Stimulated activated memory B cell treated with anti-CD40 and anti-IgM and Interleukin-4, amounts not matched to agents 10 μg/mL and 1 μg/mL and 100 μg/mL, for 72 hours (primary cell): ENCODE measurements at places on chromosomes 1 and 21.
A peak's percentile ranks its signal among the peaks of the same experiment; 100 is the strongest.

DNA sequence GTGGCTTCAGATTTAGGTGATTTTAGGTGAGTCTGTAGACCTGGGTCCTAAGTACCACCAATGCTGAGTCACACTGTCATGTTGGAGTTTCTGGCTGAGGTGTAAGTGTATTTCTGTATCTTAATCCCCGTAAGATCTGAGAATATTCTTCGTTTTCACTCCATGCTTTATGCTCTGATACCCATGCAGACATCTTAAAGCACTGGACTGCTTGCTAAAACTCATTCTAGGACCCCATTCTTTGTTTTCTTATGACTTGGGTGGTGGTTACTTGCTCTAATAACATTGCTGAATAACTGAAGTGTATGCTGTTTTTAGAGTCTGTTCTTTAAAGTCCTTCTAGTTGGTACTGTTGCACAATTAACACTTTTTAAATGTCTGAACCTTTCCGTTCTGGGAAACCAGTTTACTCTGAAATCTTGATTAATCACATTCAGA, 36.6 kb downstream of the CDC42 start:
- ATAC-seq: no peak

GRCh38 chr21:36647279-36648093, 51.4 kb upstream of the SIM2 start:
- ATAC-seq: no peak

DNA sequence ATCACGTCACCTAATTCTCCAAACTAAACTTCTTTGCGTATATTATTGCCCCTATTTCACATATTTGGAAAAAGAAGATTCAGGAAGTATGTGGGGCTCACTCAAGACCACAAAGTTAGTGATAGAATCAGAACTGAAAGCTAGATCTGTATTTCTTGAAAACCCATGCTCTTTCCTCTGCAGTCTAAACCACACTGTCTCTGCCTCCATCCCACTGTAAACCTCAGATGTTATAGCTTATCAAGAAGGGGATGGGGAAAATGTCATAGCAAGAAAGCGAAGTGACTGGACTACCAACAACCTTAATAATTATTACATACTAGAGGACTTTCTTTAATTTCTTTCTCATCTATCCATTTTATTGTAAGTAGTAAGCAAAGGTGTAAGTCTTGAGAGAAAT, 257.7 kb upstream of the SGIP1 start:
- ATAC-seq: peak; percentile 85

DNA sequence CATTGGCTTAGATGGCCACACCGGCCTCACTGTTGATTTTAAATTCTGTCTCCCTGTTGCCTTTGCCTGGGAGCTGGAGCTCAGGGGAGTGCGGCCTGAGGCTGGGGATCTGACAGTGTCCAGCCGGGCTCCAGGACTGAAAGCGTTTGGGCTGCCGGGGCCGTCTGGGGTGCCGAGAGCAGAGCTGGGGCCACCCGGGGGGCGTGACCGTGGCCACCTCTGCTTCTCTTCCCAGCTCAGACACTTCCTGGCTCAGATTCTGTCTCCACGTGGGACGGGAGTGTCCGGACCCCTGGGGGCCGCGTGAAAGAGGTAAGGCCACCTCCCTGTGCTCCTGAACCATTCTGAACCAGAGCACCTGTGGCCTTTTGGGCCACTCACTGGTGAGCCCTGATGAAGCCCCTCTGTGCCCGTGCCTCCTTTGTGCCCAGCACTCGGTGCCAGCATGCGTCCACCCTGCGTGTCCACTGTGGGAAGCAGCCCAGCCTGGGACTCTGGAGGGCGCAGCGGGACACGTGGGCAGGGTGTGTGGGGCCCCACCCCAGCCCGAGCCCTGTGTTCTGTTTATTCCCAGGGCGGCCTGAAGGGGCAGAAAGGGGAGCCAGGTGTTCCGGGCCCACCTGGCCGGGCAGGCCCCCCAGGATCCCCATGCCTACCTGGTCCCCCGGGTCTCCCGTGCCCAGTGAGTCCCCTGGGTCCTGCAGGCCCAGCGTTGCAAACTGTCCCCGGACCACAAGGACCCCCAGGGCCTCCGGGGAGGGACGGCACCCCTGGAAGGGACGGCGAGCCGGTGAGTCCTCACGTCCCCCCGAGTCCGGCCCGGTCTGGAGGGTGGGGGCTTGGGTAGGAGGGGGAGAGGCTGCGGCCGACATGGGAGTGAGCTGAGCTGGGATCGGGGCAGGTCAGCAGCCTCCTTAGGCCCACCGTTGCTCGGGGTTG, 64.8 kb downstream of the SLC19A1 start:
- ATAC-seq: peak; percentile 9

DNA sequence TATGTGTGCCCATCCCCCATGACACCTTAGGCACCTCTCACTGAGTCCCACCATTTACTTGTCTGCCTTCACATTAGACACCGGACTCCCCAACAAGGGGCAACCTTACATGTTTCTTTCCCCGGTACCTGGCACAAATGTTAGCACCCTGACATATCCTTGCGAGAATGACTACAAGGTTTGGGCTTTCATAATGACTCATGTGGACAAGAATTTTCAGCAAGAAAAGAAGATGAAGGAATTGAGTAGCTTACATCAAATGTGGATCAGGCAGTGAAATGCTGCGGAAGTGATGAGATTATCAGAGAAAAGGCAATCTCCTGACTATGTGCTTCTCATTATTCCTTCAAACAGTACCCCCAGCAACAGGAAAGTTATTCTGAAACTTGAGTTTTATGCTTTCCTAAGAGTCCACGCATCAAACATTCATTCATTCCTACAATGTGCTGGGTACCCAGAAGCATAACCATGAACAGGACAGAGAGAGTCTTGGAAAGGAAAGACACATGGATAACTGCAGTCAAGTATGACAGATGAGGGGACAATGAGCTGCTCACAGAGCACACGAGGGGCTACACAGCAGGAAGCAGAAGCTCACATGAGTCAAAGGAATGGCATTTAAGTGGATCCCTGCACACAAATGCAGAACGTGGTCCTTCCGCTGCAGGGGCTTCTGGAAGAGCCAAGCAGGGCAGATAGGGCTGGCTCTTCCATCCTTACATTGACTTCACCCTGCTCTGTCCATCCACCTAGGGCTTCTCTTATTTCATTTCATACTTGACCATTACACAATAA, 112.1 kb downstream of the PCNX2 start:
- no peak for ATAC-seq
